Activated CD8-positive, alpha-beta memory T cell treated with anti-CD3 and anti-CD28 coated beads for 1 hour (primary cell): ENCODE measurements at places on chromosomes 5 and 9.

- DNase-seq, result no peak
These were observed 173.5 kb downstream of the FGF1 start for GRCh38 chr5:142512043-142513042.

DNA sequence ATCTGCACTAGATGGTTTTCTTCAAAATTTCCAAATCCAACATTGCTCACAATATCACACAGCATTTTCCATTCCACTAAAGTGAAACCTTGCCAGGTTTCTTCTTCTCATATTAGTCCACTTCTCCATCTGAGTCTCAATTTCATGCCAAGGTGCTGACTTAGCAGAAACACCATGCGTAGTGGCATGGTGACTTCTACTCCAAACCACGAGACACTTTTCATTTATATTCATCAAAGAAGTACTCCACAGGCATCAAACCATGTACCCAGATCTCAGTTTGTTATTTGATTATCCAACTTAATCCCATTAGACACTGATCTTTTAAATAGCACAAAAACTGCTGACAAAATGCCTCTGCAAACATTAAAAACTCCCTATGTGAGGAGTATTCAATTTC is 233.4 kb upstream of the ITGA1 start:
- DNase-seq, result no peak

GRCh38 chr9:127813686-127814226 is 11.1 kb downstream of the FPGS start:
- no peak for DNase-seq

- DNase-seq, result no peak
These were observed 30.7 kb downstream of the ACOT12 start for GRCh38 chr5:81363093-81363871.

- no peak for DNase-seq
These were observed 101.7 kb downstream of the BNC2 start for GRCh38 chr9:16768816-16769215.

DNA sequence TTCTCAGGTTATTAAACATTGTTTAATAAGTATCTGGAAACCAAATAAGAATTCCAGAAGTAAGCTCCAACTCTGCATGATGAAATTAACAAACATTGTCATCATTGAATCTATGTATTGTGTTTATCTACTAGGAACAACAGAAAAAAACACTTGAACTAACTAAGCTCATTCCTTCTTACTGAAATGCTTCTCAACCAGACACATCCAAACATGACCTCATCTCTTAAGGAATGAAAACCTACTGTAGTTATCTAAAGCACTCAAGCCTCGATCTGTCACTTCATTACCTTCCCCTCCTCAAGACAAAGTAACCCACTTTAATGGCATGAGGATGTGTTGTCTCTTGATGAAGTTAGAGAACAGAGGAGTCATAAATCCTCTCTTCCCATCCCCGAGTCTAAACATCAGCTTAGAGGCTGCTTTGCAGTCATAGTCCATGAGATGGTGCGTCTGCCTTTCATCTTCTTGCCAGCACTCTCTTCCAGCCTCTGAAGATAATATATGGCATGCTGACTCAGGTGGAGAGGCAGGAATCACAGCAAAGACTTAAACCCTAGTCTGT is 86.5 kb downstream of the CEMIP2 start:
- no peak for DNase-seq

DNA sequence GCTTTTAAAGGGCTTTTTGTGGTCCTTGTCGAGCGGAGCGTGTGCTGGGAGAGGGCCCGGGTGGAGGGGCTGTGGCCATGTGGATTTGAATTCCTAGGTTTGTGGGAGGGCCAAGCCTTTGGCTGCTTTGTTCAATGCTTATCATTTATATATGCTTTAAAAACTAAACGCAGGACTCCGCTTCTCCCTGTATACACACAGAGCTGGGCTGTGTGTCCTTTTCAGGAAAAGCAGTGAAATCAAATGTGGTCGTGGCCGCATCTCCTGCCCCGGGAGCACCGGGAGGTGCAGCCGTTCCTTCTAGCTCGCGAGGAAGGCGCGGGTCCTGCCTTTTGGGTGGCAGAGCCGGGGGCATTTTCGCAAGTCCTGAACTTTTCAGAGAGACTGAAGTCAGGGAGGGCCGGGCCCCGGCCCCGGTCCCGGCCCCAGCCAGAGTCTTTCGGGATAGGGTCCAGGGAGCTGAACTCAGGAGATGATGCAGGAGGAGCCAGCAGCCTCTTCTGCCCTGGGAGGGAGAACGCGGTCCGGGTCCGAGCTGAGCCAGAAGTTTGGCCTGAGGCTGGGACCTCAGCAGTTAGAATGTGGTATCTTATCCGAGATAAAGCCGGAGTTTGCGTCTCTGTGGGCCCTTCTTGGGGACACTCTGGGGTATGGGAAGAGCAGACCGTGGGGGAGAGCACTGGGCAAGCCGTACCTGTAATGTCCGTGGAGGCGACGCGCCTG is 158.8 kb downstream of the C9orf152 start:
- no peak for DNase-seq

DNA sequence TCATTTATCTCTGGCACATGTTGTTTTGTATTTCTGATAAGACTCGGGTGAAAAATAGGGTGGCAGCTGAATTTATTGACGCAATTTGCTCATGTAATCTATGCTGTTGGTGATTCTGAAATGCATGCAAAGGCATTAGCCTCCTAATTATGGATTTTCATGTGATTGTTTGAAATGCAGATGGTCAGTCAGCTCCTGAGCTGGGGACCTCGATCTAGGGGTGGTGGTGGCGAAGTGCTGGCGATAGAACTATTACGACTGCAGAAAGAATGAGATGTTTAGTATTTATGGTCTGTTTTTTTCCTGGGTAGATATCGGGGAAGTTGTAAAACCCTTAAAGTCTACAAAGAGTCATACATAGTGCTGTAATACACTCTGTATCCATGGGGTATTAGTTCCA is 88.6 kb downstream of the SLC28A3 start:
- no peak for DNase-seq
